NCI-H2029 treated with DMSO at 0.1 percent for 48 hours (cell line): ENCODE measurements at places on chromosomes 2 and 18.
A peak's percentile ranks its signal among the peaks of the same experiment; 100 is the strongest.

DNA sequence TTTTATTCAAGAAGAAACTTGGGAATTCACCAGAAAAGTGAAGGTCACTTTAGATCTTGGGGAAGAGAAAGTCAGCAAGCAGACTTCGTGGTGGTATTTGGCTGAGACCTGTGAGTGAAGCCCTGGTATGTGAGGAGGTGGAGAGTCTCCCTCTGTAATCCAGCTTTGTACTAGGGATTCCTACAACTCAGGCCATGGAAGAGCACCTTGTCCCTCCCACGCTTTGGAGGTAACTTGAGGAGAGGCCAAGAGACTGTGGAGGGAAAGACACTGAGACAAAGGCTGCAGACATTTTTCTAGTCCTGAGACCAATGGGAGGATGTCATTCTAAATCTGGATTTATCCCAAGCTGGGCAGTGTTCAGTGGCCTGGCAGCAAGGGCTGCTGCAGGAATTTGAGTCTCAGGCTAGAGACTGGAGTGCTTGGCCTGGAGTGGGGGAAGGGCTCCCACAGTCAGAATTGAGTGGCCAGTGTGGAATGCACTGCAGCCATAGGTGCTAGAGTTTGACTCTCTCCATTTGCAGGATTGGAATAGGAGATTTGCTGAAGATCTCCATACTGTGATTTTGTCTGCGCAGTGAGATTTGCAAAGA lies 219.0 kb downstream of the ACTR3 start:
- DNase-seq, result no peak

DNA sequence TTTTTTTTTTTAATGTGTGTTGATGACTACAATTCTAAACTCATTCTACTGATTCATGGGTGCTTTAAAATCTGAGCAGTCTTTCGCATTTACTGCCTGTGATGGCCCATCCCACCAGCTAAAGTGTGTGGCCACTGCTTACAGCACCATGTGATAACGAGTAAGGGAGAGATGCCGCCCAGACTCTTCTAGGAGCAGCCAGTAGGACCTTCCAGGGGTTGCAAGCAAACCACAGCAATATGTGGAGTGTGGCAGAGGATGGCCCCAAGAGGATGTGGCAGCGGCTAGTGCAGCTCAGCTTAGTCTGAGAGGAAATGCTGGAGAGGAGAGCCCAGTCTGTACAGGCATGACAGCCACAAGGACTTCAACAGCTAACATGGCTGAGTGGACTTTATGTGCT lies 14.9 kb downstream of the IL1B start:
- no peak for DNase-seq

DNA sequence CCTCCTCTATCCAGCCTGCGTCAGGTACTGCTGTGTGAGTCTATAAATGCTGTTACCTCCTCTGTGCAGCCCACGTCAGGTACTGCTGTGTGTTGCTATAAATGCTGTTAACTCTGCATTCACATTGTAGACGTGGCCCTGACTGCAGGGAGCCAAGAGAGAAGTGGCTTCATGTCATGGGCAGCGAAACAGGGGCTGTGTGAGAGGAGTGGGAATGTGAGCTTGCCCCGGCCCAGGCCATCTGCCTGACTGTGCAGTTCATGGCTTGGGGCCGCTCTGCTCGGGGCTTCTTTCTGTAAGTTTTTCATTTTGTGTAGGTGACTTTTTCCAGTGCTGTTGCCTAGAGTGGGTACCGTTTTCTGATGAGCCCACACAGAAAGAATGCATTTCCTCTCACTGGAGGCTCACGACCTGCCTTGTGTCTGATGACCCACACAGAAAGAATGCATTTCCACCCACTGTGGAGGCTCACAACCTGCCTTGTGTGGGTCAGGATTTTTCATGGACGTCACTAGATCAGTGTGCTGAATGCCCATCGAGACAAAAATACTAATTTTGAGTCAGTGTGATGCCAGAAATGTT lies 104.5 kb downstream of the SNTG2 start:
- DNase-seq, result no peak

DNA sequence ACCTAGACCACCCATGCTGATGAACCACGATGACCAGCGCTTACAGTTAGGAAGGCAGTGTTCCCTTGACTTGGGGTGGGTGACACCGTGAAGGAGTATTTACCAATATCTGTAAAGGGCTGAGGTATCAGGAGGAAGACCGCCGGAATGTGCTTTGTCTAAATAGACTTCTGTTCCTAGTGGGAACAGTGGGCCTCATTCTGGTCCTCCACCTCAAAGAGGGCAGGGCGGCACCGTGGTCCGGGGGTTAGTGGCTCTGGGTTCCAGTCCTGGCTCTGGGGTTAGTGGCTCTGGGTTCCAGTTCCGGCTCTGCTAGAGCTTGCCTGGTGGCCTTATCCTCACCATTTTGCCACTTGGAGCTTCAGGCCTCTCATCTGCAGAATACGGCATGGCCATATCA lies 91.6 kb upstream of the SMAD2 start:
- no peak for DNase-seq

DNA sequence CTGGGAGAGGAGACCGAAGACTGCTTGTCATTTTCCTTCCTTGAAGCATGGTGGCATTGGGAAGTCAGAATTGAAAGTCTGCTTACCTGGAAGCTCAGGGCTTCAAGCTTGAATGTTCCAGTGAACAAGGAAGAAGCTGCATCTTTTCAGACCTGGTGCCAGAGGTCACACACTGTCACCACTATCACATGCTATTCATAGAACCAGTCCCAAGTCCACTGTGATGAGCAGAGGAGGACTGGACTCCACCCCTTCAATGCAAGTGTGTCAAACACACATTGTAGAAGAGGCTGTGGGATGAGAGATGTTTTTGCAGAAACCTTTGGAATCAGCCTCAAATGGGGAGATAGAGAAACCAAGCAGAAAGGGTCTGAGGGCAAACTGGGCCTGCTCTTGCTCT lies 81.4 kb downstream of the LYPD1 start:
- no peak for DNase-seq

GRCh38 chr2:216796115-216796840 lies 63.6 kb downstream of the TNP1 start:
- no peak for DNase-seq

- DNase-seq, result no peak
These were observed 511.2 kb downstream of the METTL4 start for GRCh38 chr18:2060086-2060485.

- no peak for DNase-seq
These were observed 419.0 kb downstream of the NUP35 start for GRCh38 chr2:183543222-183543621.

- DNase-seq, result peak; percentile 56
These were observed 116.6 kb downstream of the SRBD1 start for GRCh38 chr2:45494275-45494977.

- DNase-seq, result no peak
These were observed 47.0 kb downstream of the PARD6G start for GRCh38 chr18:80200171-80200931.

DNA sequence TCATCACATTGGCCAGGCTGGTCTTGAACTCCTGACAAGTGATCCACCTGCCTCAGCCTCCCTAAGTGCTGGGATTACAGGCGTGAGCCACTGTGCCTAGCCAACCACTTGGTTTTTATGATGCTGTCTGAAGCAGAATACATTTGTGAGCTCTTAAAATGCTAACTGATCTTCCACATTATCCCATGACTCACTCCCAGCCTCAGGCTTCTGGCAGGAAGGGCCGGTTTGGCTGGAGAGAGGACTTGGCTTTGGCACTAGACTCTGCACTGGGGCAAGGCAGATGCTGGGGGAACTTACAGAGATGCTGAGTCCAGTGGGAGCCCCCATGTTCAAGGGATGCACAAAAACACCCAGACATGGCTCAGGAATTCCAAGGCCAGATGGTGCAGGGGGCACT lies 40.5 kb upstream of the SH3BP4 start:
- no peak for DNase-seq

DNA sequence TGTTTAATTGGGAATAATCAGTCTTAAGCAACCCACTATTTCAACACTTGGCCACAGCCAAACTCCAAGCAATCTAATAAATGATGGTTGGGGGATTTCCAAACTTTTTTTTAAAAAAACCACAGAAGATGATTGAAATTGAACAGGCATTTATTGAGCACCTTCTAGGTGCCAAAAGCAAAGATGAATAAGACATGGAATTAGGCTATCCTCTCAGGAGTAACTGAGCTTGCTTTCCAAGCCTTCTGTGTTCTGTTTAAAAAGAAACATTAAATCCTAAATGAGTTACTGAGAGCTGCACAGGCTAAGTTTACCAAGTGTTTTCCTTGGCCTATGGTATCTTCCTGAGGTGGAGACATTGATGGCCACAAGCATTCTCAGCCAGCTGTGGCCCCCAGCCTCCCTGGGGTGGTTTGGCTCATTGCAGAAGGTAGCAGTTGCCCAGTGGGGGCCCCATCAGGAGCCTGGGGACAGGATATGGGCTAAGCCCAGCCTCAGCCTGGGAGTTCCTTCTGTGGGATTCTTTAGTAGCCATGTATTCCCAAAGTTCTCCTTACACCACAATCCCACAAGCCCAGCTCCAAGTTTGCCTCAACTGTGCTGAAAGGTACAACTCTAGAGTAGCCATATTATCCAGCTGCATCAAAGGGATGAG lies 174.3 kb downstream of the C1D start:
- DNase-seq, result no peak

- no peak for DNase-seq
These were observed 1550.2 kb downstream of the LRP1B start for GRCh38 chr2:140580532-140581151.

DNA sequence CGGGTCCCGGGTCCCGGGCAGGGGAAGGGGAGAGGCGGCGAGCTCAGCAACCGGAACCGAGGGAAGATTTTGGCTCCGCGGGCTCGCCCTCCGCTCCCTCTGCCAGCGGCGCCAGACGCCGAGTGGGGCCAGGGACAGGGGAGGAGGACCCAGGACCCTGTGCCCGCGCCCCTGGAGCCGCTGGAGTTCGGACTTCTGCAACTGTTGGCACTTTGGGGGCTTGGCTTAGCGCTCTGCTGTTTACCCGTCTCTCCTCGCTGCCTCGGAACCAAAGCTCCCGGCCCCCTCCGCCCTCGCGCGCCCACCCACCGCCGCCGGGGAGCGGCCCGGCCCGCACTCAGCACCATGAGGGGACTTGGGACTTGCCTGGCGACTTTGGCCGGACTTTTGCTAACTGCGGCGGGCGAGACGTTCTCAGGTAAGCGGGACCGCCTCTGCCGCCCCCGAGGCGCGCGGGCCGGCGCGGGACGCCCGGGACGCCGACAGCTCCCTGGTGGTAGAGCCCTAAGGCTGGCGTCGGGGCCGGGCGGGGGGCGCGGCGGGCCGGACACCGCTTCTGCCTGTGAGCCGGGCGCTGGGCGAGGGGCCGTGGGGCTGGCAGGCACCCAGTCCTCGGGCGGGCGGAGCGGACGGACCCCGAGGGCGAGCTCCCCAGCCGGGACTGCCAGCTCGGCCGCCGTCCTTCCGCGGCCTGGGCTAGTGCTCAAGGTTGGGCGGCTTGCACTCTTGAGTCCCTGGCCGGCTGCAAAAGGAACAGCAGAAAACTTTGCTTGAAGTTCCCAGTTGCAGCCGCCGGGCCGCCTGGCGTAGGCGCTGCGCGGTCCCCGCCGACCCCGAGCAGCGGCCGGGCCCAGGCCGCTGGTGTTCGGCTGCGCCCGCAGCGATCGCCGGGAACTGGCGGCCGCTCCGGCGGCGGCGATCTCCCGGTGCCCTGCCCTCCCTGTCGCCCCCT lies 634 bp downstream of the PTPRM start:
- no peak for DNase-seq

DNA sequence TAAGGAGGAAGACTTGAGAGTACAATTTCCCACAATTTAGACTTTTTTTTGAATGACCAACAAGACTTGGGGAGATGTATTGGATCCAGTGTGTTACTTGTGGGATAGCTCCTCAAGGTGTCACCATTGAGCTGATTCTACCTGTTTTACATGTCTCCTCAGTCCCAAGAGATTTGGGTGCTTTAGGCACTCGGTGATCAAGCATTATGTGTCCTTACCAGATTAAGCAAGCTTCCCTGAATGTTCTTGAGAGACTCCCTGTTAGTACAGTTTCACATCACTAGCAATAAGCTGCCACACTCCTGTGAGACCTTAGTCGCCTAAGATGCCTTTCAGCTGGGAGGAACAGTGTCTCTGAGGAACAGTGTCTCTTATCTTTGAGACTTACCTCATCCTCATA lies 384.3 kb upstream of the SYT4 start:
- no peak for DNase-seq

- no peak for DNase-seq
These were observed 90.3 kb upstream of the RANBP2 start for GRCh38 chr2:108628936-108629335.

DNA sequence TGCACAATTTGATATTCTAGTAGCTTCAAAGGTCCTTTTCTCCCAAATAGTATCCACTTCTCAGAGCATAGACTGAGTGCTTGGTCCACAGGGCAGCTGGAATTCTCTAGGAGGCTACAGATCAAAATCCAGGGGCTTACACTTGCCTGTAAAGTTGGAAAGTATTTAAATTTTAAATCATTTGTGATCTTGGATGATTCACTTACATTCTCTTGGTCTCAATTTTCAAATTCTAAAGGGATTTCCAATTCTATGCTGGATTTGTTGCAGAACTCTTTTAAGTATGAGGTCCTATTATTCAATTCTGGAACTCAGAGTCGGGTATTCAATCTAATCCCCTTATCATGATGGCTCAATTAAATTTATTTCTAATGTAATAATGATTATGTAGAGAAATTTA lies 492.3 kb downstream of the NYAP2 start:
- no peak for DNase-seq

DNA sequence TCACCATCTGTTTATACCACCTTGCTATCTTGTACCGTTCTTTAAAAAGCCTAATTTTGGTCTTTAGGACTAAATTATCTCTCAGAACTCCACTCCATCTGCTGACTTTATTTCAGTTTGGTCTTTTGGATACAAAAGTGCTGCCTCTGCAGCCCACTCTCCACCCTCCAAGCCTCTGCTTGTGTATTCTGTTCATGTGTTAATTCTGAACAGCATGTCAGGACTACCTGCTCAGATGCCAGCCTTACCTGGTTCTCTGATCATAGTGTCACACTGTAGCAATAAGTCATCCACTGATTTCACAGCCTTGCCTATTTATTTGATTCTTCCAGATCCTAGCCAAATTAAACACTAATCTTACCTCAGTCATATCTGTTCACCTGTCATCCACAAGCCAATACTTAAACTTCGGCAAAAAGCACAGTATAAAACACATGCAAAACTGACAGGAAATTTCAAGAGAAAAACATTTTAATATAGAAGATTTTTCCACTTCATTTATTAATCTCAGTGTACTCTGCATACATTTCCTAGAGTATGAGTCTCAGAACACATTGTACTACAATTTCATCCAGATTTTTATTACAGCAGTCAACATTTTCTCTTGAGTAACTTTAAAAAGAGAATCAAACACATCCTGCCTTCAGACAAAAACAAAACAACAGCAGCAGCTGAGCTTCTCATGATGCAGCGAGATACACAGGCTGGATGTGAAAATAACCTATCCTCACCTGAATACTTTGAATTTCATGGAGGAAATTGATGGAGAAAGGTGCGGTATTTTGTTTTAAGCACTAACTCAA lies 64.9 kb downstream of the PPP1R1C start:
- no peak for DNase-seq
